ENCODE measurements at places on chromosomes 2 and 18.

DNA sequence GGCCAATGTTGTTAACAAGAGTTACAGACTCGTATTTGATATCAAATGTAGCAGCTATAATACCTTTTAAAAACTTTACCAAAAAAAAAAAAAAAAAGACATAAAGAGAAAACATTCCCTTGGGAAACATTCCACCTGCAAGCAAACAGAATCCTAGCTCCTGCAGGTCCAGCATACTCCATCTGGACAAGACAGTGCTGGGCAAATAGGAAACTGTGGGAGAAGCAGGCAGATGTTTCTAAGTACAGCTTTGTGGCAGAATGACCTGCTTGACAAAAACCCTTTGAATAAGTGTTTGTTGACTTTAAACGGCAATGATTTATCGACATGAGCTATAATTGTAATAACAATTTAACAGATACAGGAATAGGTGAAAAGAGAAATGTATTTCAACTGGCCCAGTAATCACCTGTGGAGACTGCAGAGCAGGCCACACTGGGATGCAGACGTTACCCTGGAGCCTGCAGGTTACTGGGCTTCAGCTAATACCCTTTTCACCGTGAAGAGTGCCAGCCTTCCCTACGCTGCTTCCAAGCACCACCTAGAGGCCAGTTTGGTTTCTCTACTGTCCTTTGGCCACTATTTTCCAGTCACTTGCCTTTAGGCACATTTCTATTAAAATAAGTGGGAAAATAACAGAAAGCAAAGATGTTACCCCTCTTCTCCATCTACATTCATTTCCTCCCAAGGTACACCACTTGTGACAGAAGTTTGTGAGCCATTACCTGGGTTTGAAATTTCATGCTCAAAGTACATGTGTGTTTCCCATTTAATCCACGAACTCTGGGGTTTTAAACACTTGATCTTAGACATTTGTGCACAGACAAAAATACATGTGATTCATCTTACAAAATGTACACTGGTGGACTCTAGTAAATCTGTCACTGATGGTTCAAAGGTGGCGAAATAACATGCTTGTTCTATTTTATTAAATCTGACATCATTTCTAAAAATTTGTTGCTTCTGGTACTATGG is 96.9 kb upstream of the ZNF397 start:
- DNase-seq: no peak

DNA sequence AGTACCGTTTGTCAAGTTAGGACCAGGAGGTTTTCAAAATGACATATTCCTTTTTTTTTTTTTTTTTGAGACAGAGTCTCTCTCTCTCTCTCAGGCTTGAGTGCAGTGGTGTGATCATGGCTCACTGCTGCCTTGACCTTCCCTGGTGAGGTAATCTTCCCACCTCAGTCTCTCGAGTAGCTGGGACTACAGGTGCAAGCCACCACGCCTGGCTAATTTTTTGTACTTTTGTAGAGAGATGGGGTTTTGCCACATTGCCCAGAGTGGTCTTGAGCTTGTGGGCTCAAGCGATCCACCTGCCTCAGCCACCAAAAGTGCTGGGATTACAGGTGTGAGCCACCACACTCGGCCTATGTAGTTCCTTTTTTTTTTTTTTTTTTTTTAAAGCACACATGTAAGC is 127.9 kb upstream of the SEC11C start:
- DNase-seq: no peak

GRCh38 chr2:226079671-226080181 is 680.2 kb downstream of the NYAP2 start:
- DNase-seq: no peak

GRCh38 chr18:50878345-50879301 is at the start of gene ME2:
Gene ME2, plus strand, starts transcription at chr18:50879118. Its CDS starts 16,703 bp downstream, at chr18:50895821.
- DNase-seq: peak; percentile 92

DNA sequence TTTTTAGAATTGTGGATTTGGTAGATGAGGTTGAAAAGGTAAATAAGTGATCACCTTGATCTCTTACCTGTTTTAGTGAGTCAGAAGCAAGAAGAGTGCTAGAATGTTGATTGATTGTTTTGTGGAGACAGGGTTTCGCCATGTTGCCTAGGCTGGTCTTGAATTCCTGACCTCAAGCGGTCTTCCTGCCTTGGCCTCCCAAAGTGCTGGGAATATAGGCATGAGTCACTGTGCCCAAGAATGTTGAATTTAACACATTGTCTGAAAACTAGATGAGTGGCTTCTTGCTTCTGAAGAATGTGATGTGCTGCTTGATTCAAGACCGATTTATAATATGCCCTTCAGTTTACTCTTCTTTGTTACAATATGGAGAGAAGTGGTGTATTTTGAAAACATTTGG is 121.3 kb downstream of the FMNL2 start:
- no peak for DNase-seq

DNA sequence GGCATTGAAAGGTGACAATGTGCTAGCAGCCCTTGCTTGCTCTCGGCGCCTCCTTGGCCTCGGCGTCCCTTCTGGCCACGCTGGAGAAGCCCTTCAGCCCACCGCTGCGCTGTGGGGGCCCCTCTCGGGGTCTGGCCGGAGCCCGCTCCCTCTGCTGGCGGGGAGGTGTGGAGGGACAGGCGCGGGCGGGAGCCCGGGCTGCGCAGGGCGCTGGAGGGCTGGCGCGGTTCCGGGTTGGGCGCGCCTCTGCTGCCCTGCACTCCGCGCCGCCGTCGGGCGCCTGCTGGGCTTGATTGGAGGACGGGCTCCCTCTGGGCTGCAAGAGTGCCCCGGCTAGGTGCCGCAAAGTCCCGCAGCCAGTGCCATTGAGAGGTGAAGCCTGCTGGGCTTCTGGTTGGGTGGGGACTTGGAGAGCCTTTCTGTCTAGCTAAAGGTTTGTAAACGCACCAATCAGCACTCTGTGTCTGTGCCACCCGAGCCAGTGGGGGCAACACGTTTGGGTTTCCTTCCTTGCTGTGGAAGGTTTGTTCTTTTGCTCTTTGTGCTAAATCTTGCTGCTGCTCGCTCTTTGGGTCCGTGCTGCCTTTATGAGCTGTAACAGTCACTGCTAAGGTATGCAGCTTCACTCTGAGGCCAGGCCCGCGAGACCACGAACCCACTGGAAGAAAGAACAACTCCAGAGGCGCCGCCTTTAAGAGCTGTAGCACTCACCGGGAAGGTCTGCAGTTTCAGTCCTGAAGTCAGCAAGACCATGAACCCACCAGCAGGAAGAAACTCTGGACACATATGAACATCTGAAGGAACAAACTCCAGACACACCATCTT is 14.8 kb upstream of the IMP4 start:
- DNase-seq: no peak

DNA sequence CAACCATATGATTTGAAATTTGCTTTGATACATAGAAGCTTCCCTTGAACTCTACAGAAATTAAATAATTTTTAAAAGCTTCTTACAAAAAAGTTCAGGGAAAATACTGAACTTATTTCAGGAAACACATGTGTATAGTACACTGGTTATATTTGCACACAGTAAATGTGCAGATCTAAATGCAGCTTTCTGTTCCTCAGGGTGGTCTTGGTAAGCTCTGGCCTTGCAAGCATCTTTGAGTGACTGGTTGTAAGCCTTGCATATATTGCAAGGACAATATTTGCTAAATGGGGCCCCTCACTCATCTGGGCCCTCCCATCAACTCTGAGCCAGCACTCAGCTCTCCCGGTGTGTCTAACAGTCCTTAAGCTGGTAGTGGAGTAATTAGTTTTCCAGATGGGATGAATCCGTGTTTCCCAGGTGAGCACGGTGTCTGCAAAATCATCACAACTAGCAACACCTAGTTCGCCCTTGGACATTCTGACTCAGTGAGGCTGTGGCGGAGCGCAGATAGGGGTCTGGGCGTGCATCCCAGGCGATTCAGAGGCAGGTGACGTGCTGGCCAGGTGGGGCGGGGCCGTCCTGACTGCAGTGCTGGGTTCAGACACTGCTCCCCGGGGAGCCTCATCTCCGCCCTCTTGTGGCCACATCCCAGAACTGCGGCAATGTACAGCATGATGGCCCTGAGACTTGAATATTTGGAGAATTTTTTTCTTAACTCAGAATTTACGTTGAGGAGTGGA is 149.6 kb downstream of the MBP start:
- DNase-seq: peak; percentile 74

GRCh38 chr2:41803361-41803760 is 244.5 kb upstream of the PKDCC start:
- DNase-seq: no peak

DNA sequence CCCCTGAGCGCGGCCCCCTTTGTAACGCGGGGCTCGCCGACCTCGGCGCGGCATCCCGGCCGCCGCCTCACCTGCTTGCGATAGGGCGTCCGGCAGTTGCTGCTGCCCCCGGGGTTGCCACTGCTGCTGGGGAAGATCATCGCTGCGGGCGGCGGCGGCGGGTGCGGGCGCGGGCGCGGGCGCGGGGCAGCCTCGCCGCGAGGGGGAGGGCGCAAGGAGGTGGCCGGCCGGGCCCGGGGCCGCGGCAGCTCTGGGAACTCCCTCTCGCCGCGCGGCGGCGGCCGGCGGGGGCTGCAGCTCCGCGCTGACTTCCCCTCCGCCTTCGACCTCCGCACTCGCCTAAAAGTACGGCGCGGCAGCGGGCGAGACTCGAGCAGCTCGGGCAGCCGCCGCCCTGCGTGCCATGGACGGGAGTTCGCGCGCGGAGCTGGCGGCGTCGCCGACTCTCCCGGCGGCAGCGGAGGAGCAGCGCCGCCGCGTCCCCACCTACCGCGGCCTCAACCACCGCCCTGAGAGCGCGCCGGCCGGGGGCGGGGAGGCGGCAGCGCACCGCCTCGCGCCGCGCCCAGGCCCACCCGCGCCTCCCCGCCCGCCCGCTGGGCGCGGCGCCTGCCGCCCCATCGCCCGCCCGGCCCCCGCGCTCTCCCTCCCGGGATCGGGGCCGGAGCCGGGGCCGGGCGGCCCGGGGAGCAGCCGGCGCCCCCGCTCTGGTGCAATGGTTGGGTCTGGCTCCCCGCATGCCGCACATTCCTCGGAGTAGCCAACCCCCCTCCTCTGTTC is 86.0 kb downstream of the RBMS1 start:
- peak; percentile 59 for DNase-seq

- DNase-seq: no peak
These were observed 138.6 kb downstream of the BCL2 start for GRCh38 chr18:63180971-63181376.

- no peak for DNase-seq
These were observed 6.1 kb upstream of the SOX11 start for GRCh38 chr2:5686068-5686467.

DNA sequence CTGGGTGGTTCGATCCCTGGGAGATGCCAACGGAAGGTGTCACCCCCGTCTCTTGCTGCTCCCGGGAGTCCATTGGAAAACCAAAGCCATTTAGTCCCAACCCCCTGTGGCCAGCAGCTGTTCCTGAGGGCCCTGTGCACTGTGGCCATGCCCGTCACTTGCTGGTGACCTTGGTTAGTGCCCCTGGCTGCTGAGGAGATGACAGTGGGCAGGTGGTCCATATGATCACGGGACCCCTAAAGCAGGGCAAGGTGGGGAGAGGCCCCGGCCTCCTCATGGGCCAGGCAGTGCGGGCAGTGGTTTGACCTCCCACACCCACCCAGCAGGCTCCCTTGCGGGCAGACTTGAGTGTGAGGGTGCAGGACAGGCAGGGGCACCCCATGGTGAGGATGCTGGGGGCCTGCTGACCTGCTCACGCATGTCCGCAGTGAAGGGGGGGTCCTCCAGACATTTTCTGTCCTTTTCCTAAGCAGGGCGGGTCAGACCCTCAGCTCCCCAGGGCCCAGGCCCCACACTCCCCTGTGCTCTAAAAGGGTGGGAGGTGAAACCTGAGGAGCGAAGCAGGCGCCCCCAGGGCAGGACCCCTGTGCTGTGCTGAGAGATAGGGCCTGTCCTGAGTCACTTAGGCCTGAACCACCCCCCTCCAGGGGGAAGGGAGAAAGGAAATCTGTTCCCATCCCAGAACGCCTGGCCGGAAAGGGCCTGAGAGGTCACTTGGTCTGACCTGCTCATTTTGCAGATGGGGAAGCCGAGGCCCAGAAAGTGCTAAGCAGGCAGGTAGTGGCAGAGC is 6.8 kb downstream of the ITM2C start:
- no peak for DNase-seq

- DNase-seq: peak; percentile 28
These were observed 131.9 kb downstream of the MYO1B start for GRCh38 chr2:191376981-191377629.

- no peak for DNase-seq
These were observed 309.3 kb downstream of the GBX2 start for GRCh38 chr2:235858881-235859280.

DNA sequence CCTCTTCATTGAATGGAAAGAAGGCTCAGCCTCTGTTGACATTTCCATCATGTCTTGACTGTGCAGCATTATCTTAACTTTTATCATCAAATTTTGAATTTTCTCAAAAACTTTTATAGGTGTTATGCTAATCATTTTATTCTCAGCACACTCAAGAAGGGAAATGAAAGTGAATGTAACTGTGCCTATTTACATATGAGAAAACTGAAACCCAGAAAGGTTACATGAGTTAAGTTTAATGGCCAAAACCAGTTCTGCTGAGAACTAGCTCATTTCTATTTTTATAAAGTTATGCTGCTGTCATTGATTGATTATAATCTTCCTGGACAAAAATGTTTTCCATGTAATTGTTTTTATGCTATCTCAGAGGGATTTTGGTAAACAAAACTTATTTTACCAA is 618.8 kb upstream of the NRXN1 start:
- no peak for DNase-seq

GRCh38 chr2:106270471-106270891 is 76.4 kb upstream of the UXS1 start:
- DNase-seq: no peak

Data from T-helper 2 cell treated with Interferon-gamma antibody and Interleukin-4, amounts not matched to agents 5 μg/mL and 100 μg/mL, for 36 hours (primary cell).